ENCODE measurements at places on chromosomes 12 and 14.

- no peak for DNase-seq
Observed at GRCh38 chr12:89040146-89040964, 311.9 kb downstream of the DUSP6 start.

DNA sequence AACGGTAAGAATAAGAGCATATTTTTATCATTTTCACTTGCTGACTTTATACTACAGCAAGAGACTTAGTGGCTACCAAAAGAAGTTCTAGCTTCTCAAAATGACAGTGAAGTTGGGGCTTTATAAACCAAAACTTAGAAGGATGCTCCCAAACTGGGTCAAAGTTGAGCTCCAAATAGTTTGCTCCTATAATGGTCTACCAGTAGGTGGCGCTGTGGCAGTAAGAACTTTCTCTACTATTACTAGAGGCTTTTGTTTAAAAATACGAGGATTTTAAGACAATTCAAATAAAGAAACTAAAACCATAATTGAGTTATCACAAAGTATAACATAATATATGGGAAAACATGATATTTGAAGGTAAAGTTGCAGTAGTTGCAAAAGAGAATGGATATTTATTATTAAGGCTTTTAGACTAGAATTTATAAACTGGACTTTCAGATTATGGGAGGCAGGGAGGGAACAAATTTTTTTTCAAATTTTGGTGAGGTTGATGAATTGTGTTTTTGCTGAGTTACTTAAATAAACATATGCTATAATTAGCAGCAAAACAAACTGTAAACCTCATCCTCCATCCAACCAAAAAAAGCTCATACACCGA, 75.0 kb downstream of the TGFB3 start:
- DNase-seq, result peak; percentile 53

- DNase-seq, result no peak
Observed at GRCh38 chr12:119687406-119687805, 19.5 kb downstream of the PRKAB1 start.

DNA sequence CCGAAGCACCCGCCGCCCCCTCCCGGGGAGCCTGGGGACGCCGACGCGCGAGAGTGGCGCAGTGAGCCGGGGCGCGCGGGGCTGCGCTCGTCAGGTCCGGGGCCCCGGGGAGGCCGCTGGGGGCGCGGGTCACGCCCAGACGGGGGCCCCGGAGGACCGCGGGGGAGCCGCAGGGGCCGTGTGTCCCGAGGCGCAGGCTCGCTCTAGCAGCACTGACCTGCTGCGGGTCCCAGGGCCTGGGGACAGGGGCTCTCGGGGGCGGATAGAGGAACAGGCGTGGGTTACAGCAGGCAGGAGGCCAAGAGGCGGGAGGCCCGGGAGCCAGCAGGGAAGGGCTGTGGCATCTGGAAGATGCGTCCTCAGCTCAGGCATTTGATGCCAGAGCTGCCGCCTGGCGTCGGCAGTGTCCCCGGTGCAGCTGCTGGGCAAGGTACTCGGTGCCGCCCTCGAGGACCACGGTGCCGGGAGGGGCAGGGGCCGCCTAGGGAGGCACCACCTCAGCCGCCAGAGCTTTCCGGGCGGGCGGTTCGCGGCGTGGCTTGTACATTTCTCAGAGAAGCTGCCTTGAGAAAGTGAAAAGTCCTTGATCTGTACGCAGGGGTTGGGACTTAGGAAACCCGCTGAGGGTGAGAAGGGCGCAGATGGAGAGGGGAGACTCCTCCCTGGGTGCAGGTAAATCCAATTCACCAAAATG, 1.2 kb downstream of the WNT5B start:
- peak; percentile 29 for DNase-seq

GRCh38 chr12:57181072-57181471, 33.7 kb upstream of the LRP1-AS start:
- DNase-seq, result no peak

DNA sequence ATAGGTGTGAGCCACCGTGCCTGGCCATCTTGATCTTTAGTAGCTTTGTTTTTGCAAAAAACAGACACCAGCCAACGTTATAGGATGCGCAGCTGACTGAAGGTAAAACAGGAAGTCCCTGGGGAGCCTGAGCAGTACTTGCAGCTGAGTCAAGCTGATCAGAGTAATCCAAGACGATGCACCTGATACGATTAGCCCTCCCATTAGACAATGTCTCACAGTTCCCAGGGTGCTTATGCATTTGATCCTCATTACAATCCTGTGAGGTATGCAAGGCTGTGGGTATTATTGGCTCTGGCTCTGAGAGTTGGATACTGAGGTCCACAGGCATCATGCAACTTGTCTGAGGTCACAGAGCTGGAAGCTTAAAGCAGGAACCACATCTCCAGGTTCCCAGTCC, 8.1 kb downstream of the KRT18 start:
- DNase-seq, result no peak

DNA sequence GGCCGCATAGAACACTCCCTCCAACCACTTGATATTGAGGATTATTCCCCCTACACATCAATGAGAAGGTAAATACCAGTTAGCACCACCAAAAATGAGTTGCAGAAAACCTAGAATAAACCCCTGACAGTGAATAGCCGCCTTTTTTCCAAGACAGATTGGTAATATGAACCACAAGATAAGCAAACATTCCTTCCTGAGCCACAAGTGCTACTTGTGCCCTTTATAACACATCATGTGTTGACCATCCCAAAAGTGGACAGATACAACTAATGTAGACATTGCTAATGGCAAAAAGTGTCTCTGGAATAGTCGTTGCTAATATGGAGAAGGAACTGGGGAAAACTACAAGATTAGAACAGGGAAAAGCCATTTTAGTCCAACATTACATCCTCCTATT, 17.2 kb downstream of the NOXRED1 start:
- DNase-seq, result no peak

GRCh38 chr12:65263777-65264176, 14.7 kb upstream of the MSRB3 start:
- DNase-seq, result no peak

DNA sequence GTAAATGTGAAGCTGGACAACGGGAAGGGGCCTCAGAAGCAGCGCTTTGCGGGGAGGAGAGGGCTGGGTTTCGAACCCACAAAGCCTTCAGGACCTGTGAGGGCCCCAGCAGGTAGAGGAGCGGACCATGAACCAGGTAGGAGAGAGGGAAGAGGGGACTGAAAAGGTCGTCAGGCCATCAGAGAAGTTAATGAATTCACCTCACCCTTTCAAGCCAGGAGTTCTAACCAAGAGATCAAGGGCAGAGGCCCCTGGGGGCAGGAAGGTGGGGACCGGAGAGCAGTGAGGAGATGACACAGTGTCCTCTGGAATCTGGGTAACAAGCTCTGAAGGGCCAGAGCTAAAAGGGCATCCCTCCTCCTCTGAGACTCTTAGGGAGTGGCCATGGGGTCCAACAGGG, 19.4 kb downstream of the SERPINA1 start:
- no peak for DNase-seq

DNA sequence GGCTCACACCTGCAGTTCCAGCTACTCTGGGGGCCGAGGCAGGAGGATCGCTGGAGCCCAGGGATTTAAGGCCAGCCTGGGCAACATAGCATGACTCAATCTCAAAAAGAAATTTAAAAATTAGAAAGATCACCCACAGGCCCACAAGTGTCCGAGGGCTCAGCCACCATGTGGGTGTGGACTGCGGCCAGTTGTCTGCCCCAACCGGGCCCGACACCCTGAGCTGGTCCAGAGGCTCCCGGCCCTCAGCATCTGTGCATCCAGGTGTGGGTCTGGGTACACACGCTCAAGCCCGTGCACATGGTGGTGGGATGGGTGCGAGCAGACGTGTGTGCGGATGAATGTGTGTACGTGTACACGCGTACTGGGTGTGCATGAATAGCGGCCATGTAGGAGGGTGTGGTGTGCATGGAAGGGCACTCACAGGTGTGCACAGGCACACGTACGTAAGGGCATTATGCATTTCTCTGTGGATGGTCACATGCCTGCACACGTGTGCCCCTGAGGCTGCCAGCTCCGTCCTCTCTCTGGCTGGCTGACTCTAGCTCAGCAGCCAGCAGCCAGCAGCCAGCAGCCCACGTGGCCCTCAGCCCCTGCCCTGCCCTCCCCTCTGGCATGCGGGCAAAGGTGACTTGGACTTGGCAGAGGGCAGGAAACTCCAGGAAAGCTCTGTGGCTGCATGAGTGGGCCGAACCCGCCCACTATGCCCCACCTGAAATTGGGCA, 23.3 kb upstream of the NUDT14 start:
- peak; percentile 61 for DNase-seq

- DNase-seq, result no peak
Observed at GRCh38 chr14:34201909-34202637, 251.2 kb upstream of the EGLN3 start.

GRCh38 chr12:52052468-52053186, 1.4 kb downstream of the NR4A1 start:
- DNase-seq, result no peak

GRCh38 chr14:91254461-91254860, 10.0 kb upstream of the GPR68 start:
- no peak for DNase-seq

GRCh38 chr12:53695152-53696145, 19.6 kb upstream of the ATP5MC2 start:
- no peak for DNase-seq

DNA sequence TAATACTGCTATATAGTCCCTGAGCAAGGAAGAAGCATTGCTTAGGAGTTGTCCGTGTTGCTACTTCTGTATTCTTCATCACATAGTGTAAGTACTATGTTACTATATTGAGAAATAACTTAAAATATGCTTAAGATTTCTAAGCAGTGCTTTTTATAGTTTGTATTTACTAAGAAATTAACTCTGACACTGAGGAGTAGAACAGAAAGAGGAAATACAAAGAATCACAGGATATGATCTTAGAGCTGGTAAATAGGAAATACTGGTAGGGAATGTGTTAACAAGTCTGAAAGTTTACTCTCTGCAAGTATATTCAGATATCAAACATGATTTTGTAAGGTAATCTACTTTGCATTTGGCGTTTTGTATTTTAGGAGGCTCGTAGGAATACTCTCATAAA, 15.5 kb downstream of the XPOT start:
- no peak for DNase-seq

DNA sequence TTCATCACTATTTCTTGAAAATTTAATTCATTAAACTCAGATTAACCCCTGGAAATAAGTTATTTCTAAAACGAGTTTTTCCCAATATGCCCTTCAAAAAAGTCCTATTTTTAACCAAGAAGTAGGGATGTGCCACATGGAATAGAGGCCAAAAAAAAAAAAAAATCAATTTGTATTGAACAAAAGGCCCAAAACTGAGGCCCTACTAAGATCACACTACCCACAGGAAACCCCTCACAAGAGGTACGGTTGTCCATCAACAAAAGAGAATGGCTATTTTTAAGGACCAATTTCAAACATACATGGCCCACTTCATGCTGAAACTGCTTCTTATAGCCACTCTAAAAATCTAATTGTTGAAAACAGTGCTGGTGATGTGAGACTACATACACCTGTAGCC, 7.5 kb upstream of the BAZ2A start:
- DNase-seq, result no peak

- DNase-seq, result no peak
Observed at GRCh38 chr14:34368115-34368970, 93.7 kb downstream of the SPTSSA start.

GRCh38 chr12:122064780-122065588, 13.6 kb upstream of the MLXIP start:
- peak; percentile 7 for DNase-seq

- DNase-seq, result peak; percentile 44
Observed at GRCh38 chr14:52068615-52069306, at the start of gene NID2. TSS of gene NID2 (minus strand) at chr14:52069059. CDS start at chr14:52068994, 65 bp downstream.

DNA sequence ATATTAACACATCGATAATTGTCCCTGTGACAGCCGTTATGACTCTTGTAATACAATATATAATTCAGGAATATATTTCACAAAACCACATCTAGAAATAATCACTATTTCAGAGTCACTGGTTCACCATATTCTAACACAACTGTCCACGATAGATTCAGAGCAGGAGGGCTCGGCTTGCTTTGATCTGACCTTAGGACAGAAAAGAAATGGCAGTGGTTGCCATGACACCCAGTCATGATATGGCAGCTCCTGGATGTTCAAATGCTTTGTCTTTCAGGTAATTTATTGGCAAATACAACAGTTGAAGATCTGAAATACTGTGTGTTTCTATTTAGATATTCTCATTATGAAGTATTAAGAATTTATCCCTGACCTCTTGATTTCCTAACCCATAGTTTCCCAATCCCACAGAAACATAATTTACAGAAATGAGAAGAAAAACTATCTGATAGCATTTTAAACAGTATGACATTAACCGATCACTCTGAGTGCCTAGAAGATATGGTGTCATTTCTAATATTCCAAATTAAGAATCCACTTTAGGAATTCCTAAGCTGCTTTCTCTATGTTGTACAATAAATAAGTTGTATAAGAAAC, 116.4 kb downstream of the EPS8 start:
- DNase-seq, result no peak

DNA sequence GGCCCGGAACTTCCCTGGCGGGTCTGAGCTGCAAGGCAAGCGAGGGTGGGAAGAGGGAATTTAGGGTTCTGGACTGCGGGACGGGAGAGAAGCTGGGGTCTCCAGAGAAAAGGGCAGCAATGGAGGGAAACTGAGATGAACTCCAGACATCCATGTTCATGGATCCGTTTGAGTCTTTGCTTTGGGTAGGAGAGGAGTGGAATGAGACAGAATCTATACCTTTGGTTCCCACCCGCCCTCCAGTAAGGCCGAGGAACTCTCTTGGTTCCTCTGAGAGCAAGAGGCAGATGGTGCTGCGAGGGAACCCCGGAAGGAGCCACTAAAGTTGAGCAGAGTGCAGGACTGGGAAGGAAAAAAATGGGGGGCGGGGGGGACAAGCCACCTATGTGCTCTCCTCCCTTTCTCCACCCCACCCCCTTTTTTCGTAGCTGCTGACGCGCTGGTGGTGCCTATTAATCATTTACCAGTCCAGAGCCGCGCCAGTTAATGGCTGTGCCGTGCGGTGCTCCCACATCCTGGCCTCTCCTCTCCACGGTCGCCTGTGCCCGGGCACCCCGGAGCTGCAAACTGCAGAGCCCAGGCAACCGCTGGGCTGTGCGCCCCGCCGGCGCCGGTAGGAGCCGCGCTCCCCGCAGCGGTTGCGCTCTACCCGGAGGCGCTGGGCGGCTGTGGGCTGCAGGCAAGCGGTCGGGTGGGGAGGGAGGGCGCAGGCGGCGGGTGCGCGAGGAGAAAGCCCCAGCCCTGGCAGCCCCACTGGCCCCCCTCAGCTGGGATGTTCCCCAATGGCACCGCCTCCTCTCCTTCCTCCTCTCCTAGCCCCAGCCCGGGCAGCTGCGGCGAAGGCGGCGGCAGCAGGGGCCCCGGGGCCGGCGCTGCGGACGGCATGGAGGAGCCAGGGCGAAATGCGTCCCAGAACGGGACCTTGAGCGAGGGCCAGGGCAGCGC, 1.2 kb downstream of the SSTR1 start:
- no peak for DNase-seq

Data from hypothalamus (tissue), 51 donors.